Stimulated activated CD4-positive, alpha-beta T cell treated with anti-CD3 and anti-CD28 coated beads, Interleukin-12 subunit alpha, Interleukin-12 subunit beta, amount 100 ng/mL, for 24 hours (primary cell): ENCODE measurements at places on chromosomes 7 and 10.

GRCh38 chr7:115019882-115020605, 98.2 kb downstream of the MDFIC start:
- no peak for DNase-seq

GRCh38 chr10:103476046-103476768, 2.8 kb downstream of the CALHM3 start:
- no peak for DNase-seq

- no peak for DNase-seq
These were observed 24.5 kb downstream of the POLL start for GRCh38 chr10:101563497-101564040.

DNA sequence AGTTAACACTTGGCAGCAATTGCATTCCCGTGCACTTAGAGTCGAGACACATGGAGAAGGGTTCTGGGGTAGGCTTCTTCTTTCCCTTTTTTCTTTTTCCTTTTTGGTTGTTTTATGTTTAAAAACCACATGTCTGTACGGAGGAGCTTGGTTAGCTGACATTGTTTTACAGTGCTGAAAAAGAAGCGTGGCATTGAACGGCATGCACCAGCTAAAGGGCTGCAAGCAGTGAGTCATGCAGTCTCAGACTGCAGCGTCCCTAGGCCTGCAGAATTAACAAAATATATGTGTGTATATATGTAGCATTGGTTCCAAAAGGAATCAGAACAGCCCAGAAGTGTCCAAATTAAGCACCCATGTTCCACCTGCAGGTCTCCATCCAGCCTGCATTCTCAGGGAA, 211.0 kb downstream of the TCF7L2 start:
- DNase-seq, result no peak

DNA sequence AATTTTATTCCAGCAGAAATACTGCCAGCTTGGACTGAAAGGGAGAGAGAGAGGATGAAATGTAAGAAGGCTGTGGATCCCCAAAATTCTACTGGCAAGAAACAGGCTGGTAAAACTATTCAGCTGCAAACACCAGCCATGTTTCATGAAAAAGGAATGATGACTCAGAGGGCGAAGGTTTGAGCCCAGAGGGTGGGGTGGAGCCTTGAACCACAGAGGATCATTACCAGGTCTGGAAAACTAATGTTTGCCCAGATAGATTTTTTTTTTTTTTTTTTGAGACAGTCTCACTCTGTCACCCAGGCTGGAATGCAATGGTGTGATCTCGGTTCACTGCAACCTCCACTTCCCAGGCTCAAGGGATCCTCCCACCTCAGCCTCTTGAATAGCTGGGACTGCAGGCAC, 41.7 kb upstream of the NRF1 start:
- DNase-seq, result no peak

DNA sequence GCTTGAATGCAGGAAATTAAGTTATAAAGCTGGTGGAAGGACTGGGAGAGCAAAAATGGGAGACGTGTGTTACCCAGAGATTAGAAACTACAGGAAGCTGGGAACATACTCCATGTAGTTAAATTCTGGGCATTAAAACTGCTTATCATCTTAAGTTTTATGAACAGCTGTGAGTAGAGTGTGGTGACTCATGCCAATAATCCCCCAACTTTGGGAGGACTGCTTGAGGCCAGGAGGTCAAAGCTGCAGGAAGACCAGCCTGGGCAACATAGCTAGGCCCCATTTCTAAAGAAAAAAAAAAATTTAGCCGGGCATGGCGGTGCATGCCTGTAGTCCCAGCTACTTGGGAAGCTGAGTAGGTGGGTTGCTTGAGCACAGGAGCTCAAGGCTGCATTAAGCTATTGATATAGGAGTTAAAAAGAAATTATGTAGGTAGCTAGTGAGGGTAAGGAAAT, 56.2 kb upstream of the SEPHS1 start:
- DNase-seq, result no peak

DNA sequence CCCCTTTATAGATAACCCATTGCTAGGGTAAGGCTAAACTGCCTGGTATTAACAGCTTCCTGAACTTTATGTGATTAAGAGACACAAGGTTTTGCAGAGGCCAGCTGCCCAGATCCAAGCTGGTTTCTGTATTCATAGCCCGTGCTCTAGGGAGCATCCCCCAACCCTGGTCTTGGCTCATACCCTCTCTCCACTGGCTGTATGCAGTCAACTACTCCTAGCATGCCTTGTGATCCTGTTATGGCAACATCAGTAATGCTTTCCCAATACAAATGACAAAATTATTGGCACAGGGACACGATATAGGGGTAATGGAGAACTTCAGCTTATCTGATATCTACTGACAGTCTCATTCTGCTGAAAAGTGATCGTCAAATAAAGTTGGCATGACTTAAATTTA, 202.8 kb upstream of the MKLN1 start:
- no peak for DNase-seq

DNA sequence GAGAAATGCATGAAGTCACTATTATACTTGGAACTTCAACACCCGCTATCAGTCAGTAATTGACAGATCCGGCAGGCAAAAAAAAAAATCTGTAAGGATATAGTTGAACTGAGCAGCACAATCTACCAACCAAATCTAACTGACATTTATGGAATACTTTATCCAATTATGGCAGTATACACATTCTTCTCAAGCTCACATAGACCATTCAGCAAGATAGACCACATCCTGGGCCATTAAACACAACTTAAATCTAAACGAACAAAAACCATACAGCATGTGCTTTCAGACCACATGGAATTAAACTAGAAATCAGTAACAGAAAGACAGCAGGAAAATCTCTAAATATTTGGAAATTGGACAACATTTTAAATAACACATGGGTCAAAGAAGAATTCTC, 112.7 kb downstream of the MPP7 start:
- no peak for DNase-seq
